COLO829 (cell line): ENCODE measurements at places on chromosomes 1 and 21.

DNA sequence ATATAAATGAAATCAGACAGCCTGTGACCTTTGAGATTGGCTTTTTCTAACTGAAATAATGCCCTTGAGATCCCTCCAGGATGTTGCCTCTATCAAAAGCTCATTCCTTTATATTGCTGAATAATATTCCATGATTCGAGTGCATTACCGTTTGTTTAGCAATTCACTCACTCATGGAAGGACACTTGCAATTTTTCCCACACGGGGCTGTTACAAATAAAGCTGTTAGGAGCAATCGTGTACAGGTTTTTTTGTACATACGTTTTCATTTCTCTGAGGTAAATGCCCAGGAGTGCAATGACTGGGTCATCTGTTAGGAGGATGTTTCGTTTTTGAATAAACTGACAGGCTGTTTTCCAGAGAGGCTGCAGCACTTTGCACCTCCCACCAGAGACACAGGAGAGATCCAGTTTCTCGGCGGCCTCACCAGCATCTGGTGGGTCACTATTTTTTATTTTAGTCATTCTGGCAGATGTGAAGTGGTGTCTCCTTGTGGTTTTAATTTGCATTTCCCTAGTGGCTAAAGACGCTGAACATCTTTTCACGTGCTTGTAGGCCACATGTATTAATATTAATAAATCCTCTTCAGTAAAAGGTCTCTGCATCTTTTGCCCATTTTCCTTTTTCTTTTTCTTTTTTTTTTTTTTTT, 11.0 kb downstream of the PRDM15 start:
- no peak for DNase-seq

GRCh38 chr1:183126000-183126366, 60.1 kb upstream of the LAMC2 start:
- DNase-seq, result no peak

GRCh38 chr1:119743308-119743707, 25.4 kb downstream of the HMGCS2 start:
- DNase-seq, result no peak

- no peak for DNase-seq
Measured at GRCh38 chr21:38830671-38831525, 25.2 kb downstream of the ETS2 start.

- no peak for DNase-seq
Measured at GRCh38 chr1:200963076-200963475, 60.4 kb downstream of the KIF21B start.
